Vein endothelial cell (primary cell): ENCODE measurements at places on chromosomes 11 and 22. TPM values are rescaled to one million over a fixed set of nuclear protein-coding genes. Genes with fewer than 3 reads are reported as not detected.

Gene KBTBD4
- total RNA-seq: 27.4 and 29.6 TPM in 2 replicates

Gene GAS2
- 1.3 and 2.3 TPM in 2 replicates for total RNA-seq

Gene TENM4
- under 0.01 and 0.19 TPM in 2 replicates for total RNA-seq

Gene NPTXR
- 0.33 and 0.38 TPM in 2 replicates for total RNA-seq
